T-helper 2 cell (primary cell): ENCODE measurements at places on chromosomes 3 and 15.
A peak's percentile ranks its signal among the peaks of the same experiment; 100 is the strongest.

- peak; percentile 94 for DNase-seq
Observed at GRCh38 chr15:89203705-89204273, 17.6 kb downstream of the RLBP1 start.

DNA sequence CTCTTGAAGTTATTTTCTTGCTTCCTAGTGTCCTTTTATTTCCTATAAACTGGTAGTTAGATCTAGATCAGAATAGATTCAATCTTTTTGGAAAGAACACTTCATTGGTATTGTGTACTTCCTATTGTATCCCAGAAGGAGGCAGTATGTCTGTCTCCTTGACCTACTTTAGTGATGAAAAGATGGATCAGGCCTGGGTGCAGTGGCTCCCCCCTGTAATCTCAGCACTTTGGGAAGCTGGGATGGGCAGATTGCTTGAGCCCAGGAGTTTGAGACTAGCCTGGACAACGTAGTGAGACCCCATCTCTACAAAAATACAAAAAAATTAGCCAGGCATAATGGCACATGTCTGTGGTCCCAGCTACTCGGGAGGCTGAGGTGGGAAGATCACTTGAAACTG is 12.0 kb downstream of the BSN start:
- DNase-seq: no peak

- DNase-seq: peak; percentile 80
Observed at GRCh38 chr3:189270248-189270832, 98.6 kb downstream of the TPRG1 start.

DNA sequence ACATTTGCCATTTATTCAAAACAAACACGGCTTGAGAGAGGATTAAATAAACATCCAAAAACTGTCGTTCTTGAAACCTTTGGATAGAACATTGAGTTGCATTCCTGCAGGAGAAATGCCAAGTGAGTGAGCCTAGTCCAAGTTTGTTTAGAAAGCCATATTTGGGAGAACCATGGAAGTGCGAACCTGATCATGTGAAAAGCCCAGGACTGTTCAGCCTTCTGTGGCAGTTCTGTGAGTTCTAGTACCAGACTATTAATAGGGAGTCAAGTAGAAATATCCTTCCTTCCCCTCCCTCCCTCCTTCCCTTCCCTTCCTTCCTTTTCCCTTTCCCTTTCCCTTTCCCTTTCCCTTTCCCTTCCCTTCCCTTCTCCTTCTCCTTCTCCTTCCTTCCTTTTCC is 470.4 kb downstream of the LPP start:
- DNase-seq: no peak

- DNase-seq: no peak
Observed at GRCh38 chr3:192091831-192092230, 630.9 kb downstream of the PYDC2 start.

- no peak for DNase-seq
Observed at GRCh38 chr3:108215871-108216270, 6.4 kb downstream of the IFT57 start.

DNA sequence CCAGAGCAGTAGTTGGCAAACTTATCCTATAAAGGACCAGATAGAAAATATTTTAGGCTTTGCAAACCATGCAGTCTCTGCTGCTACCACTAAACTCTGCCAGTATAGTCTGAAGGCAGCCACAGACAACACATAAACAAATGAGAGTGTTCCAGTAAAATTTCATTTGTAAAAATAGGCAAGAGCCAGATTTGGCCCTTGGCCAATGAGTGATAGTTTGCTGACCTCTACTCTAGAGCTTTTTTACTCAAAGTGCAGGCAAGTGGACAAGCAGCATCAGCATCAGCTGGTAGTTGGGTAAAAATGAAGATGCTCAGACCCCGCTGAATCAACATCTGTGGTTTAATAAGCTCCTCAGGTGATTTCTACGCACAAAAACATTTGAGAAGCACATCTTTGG is 269.8 kb downstream of the NTRK3 start:
- no peak for DNase-seq

DNA sequence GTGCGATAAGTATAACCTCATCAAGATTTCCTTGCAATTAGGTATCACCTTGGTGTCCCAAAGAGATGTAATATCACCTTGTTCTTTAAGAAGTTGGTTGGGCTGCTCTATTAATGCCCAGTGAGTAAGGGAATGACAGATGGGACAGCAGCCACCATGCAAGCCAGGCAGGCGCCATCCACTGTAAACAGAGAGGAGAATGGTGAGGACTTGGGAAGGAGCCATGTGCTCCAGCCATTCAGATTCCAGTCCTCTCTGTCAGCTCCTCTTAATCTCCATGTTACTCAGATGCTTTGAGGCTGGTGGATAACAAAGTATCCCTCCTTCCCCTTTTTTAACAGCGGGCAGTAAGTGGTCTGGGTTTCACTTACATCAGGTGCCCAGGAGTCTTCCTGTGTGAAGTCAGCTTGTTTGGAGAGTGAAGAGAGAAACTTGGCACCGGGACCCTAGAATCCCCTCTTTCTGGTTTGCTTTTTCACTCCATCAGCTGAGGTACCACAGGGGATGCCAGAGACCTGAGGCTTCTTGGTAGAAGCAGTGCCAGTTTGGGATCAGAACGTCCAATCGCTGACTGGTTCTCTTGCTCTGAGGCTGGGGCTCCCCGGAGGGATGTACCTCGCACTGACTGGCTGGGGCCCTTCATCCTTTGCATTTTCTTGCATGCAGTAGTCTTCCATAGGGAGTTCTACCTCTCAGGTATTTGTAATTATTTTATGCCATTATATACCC is 29.5 kb downstream of the SLCO3A1 start:
- DNase-seq: no peak

GRCh38 chr15:58466566-58466965 is 34.8 kb downstream of the LIPC start:
- DNase-seq: no peak

GRCh38 chr3:120396469-120396868 is 47.3 kb upstream of the LRRC58 start:
- DNase-seq: no peak

DNA sequence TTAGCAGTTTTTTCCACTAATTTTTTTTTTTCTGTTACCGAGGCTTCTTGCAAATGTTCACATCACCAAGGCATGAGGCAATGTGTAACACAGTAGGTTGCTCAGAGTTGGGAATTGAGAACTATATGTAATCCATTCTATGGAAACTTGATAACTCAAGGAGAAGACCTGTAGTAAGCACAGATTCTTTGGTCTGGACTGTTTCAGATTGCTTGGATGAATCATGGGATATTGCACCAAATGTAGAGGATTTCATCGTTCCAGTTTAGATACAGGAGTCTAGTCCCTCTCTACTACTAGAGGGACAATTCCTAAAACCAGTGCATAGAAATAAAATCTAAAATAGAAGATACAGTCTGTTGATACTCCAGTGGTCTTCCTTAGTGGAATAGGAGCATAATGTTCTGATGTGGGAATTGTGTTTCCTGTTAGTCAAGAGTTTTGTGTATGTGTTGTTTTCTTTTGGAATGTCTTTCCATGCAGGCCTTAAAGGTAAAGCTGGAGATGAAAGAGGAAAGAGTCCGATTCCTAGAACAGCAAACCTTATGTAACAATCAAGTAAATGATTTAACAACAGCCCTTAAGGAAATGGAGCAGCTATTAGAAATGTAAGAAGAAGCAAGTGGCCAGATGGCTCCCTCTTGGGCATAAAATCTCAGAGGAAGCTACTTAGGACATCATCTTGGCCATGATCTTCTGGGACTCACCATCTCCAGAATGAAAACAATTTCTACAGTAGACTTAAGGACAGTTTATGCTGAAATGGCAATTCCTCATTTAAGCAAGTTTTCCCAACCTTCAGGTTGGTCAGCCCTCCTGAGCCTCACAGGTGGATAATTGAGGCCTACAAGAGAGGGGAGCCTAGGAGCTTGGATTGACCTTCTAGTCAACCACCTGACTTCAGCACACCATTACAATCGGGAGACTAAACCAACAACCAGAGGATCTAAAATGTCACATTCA is 10.7 kb downstream of the KNSTRN start:
- no peak for DNase-seq

GRCh38 chr3:74842649-74843048 is 228.2 kb upstream of the CNTN3 start:
- DNase-seq: no peak

GRCh38 chr15:100902436-100903167 is 16.6 kb upstream of the LRRK1 start:
- no peak for DNase-seq

DNA sequence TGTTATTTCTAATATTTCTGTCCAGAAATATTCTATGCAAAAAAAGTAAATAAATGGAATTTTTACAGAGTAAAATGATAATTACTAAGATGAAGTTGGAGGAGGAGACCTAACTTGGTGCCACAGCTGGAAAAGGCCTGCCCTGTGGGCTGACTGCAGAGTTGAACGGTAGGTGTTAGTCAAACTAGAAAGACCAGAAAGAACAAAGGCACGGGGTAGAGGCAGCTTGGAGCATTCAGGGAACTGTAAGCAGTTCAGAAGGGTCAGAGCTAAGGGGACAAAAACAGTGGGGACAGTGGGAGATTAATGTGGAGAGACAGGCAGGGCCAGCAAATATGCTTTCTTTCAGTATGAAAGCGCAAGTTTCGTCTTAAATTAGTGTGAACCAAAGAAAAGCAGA is 39.3 kb upstream of the PTPRG start:
- DNase-seq: no peak

GRCh38 chr3:129195731-129196256 is 12.1 kb upstream of the CNBP start:
- DNase-seq: no peak

- no peak for DNase-seq
Observed at GRCh38 chr15:70447521-70447920, 315.8 kb downstream of the UACA start.

DNA sequence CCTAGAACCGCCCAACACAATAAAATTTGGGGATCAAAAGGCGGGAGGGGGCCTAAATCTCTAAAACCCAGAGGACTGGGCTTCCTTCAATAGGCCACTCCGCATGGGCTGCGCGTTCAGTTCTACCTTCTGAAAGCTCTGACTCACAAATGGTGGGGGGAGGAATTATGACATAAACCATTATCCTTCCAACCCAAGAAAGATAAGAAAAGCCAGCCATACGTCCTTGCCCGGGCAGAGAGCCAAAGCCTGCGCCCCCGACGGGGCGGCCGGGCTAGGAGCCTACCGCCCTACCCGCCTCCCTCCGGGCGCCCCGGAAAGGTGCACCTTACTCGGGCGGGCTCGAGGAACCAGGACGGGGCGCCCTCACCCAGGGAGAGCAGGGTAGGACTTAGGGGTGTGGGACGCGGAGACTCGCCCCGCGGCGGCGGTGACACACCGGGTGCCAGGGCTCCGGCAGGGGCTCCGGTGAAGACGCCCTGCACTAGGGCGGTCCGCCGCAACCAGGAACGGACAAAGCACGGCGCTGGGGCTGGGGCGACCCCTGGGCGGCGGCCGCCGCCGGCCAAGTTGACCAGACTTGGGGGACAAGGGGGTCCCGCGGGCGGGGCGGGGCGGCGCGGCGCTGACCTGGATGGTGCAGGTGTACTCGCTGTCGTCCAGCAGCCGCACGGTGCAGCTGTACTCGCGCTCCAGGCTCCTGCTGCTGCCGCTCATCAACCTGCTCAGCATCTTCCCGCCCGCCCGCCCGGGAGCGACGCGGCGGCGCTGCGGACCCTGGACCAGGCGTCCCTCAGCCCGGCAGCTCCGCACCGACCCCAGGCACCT is 534 bp downstream of the FRMD5 start:
- peak; percentile 19 for DNase-seq

DNA sequence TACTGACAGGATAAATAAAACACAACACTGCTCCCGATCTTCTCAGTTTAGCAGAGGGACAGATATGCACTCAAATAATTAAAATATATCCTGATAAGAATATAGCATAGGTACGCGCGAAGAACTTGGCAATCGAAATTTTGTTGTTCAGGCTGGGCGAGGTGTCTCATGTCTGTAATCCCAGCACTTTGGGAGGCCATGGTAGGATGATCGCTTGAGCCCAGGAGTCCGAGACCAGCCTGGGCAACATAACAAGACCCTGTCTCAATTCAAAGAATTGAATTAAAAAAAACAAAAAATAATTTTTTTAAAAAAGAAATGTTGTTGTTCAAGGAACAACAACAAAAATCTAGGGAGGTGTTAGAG is 7.6 kb downstream of the B2M start:
- DNase-seq: no peak

DNA sequence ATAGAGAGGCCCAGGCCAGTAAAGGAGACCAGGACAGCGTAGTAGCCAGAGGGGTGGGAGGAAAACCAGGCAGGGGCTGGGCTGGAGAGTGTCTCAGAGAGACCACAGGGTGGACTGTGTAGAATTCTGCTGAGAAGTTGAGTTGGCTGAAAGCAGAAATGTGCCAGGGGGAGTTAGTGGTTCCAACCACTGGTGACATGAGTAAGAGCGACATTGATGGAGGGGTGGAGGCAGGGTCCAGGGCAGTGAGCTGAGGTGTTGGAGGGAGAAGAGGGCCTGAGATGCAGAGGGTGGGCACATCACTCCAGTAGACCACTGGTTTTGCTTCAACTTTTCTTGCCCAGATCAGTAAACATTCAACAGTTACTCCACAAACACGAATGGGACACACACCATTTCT is 106.5 kb downstream of the ASB7 start:
- no peak for DNase-seq

GRCh38 chr15:31387092-31387478 is 60.5 kb downstream of the KLF13 start:
- DNase-seq: no peak

DNA sequence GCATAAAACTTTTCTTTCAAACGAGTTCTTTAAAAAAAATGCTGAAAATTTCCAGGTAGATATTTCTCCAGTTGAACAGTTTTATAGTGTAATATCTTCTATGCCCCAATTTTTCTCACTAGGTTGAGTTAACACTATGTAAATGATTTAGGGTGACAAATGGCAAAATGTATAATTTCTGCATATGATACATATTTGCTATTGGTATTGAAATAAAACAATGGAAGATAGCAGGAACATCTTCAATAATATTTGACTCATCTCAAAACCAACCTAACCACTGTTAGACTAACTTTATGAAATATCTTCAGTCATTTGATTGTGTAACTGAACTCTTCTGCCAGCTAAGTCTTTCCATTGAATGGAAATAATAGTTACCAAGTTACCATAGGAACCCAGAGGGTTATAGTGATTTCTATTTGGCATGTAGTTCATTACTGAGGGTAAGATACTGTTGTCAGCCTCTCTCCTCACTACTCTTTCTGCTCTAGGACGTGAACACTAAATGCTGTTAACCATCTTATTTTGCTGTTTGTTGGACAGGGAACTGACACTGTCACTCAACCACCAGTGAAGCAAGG is 824.7 kb upstream of the NECTIN3 start:
- DNase-seq: no peak
